ENCODE measurements at places on chromosomes 13 and 19. TPM values are rescaled to one million over a fixed set of nuclear protein-coding genes. Genes with fewer than 3 reads are reported as not detected.

DNA sequence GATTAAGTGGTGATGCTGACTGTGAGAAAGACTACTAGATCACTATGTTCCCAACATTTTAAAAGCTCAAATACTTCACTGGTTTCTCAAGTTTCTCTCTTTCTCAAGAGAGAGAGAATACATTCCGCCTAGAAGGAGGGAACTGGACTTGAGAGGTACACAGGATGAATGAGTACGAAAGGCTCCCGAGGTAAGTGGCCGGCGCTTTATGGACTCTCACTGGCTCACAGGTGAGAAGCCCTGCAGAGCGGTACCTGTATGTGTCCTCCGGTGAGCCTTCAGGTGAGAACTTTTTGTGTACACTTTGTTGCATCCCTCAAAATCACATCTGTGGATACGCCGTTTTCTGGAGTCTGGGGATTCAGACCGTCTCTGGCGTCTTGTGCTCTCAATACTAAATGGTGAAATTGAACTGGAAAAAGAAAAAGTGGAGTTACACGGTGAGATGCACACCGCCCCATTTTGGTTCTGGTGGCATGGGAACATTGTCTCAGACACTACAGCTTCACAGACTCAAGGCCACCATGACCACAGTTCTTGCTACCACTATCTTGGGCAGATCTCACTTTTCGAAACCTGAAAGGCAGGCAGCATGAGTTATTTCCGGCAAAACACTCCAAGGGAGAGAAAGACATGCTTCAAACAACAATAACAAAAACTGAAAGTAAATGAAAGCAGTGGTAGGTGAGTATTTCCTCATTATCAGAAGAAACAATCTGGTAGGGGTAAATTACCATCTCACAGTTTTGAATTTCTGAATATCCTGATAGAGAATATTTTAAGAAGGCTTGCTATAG is 418.9 kb downstream of the KLF12 start:
- DNase-seq: no peak

DNA sequence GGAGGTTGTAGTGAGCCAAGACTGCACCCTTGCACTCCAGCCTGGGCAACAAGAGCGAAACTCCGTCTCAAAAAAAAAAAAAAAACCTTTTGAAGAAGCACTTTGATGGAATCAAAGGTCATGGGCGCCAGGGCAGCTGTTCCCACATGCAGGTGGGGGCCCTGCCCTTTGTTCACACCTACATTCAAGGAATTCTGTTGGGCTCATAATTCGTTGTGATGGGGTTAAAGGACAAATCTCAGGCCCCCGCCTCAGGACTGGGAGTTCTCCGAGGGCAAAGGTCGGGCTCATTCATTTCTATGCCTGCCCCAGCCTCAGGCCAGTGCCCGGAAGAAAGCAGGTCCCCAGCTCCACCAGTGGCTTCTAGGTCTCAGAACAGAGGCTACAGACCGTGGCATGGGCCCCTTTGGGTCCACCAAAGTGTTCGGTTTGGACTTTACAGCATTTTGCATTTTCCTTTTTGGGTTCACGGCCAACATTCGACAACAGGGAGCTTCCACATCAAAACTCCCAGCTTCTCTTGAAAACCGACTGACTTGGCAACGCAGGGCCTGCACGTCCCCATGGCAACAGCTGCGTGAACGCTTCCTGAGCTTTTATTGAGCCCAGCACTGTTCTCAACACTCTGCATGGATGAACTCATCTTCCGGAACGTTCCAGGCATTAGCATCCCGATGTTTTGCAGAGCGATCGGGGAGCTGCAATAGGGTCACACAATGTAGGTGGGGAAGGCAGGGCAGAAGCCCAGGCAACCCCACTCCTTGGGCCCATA is 10.1 kb upstream of the GTF2F1 start:
- no peak for DNase-seq

GRCh38 chr13:71517004-71517403 is 350.0 kb downstream of the DACH1 start:
- no peak for DNase-seq

DNA sequence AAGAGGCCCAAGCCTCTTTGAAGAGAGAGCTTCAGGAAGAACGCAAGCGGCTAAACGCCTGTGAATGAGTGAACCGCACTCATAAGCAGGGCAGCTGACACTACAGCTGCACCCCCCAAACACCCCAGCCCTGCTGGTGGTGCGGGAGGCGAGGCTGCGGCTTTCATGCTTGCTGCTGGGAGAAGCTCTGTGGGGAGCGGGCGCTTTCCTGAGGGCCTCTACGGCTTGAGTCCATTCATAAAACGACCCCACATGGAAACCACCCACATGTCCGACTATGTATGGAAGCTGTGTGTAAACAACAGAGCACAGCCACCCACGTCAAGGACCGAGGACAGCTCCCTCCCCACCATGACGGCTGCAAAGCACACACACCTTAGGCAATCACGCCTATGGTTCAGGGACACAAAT is 5.5 kb downstream of the AP3D1 start:
- DNase-seq: no peak

DNA sequence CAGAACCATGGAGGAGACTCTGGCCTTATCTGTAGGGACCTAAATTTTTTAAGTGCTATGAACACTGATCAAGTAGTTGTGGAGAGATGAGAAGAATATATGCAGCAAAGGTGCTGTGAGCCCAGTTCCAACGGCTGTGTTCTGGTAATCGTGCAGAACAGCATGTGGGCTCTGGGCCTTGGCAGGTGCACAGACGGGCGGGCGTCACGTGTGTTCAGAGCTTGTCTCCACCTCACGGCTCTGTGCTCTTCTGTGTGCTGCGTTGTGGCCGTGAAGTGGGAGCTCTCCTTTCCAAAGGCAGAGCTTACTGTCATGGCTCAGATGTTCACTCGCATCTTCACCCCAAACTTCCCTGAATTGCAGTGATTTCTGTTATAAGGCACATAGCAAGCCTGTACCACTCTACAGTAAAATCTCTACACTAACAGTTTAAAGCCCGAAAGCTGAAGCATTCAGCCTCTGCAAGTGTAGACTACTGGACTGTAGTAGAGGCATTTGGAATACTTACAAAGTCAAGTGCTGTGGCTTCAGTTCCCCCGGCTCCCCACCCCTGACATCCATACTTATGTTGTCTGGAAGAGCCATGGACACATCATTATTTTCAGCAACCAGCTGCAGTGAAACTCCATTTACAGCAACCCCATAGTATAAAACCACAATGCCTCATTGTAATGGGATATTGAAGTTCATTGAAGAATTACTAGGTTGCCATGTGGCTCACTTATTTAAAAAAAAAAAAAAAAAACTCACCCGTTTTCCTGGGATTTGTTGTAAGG is 27.5 kb upstream of the TEX29 start:
- no peak for DNase-seq

- DNase-seq: no peak
Measured at GRCh38 chr19:40811478-40812341, 12.7 kb downstream of the EGLN2 start.

GRCh38 chr13:46154136-46154801 is 27.7 kb downstream of the LCP1 start:
- DNase-seq: no peak

- peak; percentile 51 for DNase-seq
Measured at GRCh38 chr19:6065685-6066374, 44.5 kb downstream of the RFX2 start.

DNA sequence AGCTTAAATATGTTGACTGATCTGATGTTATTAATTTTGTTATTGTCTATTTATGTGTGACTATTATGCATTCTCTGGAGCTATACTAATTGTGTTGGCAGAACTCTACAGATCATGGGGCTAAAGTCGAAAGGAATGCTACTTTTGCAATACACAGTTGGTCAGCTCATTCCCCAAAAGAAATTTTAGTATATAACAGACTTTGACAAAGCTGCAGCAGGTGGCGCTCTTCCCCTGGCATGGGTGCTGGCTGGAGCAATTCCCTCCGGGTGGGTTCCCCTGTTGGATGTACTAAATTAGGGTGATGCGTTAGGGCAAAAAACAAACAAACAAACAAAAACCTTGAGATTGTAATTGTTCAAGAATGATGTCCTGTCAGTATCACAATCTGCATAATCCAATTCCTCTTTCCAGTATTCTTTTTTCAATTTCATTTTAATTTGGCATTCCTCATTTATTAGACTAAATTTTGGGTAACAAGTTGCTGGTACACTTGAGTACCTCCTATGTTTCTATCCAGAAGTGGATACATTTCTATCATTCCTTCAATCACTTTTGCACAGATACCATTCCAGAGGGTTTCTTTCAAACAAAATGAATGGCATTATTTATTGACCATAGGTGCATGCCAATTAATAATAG is 322.8 kb upstream of the EDNRB start:
- DNase-seq: peak; percentile 18

DNA sequence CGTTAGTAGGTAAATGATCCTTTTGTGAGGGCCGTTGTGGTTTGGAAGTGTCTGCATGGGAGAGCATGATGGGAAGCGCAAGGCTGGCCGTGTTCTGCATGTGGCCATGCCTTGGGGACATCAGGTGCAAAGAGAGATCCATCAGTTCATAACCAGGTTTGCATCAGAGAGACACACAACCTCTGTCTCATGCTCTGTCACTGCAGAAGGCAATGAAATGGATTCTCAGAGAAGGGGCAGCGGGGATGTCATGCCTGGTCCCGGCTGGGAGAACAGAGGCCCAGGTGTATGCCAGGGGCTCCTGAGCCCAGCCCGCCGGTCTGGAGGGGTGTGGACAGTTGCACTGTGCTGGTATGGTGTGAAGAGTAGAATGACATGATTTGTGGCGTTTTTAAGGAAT is 60.2 kb downstream of the GGACT start:
- no peak for DNase-seq

DNA sequence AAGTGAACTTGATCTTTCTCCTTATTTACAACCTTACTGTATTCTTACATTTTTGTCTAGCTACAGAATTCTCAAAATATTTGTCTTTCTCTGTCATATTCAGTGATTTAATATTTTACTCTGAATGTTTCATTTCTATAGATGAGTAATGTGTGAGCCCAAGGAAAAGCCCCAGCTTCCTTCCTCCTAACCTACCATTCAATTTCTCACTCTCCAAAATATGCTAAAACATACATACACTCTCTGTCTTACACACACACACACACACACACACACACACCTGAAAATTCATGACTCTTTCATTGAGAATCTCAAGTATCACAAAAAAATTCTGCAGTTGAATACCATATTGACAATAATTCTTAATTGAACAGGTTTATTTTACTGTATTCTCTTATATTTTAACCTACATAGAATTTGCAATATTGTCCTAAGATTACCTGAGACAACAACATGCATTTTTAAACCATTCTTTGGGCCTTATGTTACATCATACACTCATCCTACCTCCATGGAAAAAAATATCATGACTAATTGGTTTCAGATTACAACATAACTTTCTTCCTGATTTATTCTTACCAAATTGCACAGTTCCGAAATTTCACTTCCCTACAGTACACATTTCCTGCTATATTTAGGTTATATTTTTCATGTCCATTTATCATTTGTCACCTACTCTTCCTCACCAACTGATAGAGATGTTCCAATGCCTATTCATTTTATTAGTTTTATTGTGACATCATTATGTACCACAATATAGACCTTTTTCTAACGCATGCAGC is 1965.6 kb upstream of the PCDH20 start:
- DNase-seq: no peak

- DNase-seq: no peak
Measured at GRCh38 chr13:99266827-99267226, 8.6 kb upstream of the GPR18 start.

GRCh38 chr13:24625331-24625731 is 54.9 kb upstream of the ATP12A start:
- no peak for DNase-seq

C19orf81 gene
- 1.3 TPM for total RNA-seq

IGFL1 gene
- not detected for total RNA-seq

FKBP8 gene
- total RNA-seq: 169 TPM

ZNF578 gene
- 2.7 TPM for total RNA-seq

CNFN gene
- 0.97 TPM for total RNA-seq

SPRY2 gene
- 42.7 TPM for total RNA-seq
